ENCODE measurements at places on chromosomes 12 and 14.

GRCh38 chr12:66055837-66056319 is 74.7 kb downstream of the LLPH start:
- DNase-seq = no peak

DNA sequence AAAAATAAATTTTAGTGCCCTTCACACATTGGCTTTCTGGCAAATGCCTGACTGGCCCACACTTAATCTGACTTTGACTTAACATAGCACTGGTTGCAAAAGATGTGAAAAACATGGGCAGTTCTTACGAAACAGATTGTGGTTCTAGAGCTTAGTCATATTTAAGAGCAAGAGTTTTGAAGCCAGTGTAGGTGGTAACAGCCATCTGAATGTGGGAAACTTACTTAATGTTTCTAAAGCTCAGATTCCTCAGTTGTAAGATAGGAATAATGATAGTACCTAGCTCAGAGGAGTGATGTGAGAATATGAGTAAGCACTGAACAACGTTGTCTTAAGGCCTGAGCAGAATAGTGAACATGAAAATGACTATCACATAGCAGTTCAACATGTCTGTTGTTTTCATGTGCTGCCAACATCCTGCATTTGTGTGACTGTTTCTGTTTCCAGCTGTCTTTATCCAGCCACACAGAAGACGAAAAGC is 262.7 kb downstream of the SYT1 start:
- DNase-seq = no peak

DNA sequence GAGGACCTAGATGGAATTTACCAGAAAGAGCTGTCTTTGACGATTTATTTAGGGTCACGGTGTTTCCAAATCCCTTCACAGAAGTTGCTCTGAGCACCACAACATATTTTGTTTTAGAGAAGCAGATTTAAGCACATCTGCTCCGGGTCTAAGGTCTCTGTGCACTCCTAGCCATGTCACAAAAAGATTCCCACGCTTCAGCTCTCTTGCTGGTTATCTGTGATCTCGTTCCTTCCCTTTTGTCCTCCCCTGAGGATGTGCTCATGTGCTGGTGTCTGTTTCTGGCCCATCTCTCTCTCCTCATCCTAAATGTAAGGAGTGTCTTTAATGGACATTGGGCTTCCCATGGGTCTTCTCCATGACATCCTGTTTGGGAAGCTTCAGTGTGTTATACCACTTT is 53.7 kb upstream of the GNPNAT1 start:
- DNase-seq = no peak

DNA sequence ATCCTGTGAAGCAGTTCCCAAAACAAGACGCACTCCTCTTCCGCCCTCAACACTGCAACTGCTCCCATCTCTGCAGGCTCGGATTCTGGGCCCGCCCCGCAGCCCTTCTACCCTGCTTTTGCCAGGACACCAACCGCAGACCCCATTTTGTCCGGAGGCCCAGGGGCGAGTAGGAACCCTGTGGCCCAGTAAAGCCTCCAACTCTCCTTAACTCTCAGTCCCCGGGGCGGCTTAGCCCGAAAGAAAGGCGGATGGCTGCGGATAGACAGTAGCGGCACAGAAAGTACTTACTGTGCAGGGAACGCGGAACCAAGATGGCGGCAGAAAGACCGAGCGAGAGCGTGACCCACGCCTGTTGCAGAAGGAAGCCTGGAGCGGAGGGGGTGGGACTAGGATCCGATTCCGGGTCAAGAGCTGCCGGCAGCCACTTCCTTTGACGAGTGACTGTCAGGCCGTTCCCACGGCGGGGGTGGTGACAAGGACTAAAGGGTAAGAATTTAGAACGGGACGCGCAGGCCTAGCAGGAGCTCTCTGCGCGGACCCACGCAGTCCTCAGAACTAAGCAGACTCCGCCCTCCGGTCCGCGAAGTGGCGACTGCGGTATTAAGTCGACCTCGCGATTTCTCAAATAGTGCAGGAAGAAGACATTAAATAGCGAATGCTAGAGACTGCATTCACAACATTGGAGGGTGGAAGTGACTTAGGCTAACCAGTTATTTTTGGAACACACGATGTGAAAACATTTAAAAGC is at the start of gene NACA:
NACA (minus strand) TSS at position 328 of the 751 bp plus-strand sequence. CDS start 778 bp downstream, outside the sequence.
- peak; percentile 99 for DNase-seq

GRCh38 chr12:80242321-80242720 is 143.0 kb downstream of the OTOGL start:
- peak; percentile 65 for DNase-seq

GRCh38 chr12:66210840-66211239 is 21.8 kb downstream of the IRAK3 start:
- no peak for DNase-seq

- DNase-seq = peak; percentile 63
Observed at GRCh38 chr12:107200394-107200793, 107.0 kb upstream of the CRY1 start.

DNA sequence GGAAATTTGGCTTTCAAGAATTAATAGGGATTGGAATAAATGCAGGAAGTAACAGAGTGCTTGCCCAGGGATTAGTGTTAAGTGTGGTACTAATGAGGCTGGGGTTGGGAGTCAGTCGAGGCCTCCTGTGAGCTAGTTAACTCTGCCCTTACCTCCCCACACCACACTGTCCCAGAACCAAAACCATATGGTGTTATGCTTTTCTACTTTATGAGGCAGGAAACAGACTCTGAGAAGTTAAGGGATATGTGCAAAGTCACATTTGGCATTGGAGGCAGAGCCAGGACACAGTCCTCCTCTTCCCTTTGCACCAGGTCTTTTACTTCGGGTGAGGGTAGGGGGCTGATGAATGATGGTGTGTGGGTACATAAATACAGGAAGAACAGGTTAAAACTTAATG is 41.9 kb downstream of the PELI2 start:
- DNase-seq = peak; percentile 45

- DNase-seq = no peak
Observed at GRCh38 chr14:94559638-94560290, 1.5 kb upstream of the SERPINA4 start.

DNA sequence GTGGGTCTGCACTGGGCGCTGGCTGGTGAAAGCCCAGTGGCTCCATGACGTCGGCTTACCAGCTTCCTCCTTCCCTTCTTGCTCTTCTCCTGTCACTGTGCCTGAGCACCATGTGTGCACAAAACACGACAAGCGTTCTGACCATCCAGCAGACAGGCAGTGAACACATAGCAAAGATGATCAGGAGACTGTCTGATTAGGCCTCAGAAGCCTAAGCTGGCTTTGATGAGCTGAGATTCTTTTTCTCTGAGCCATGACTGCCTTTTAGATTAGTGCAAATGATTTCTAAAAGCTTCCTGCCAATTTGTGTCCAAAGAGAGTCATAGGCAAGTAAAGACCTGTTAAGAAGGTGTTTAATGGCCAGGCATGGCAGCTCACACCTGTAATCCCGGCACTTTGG is 83.1 kb downstream of the AACS start:
- DNase-seq = no peak

GRCh38 chr14:30118992-30119640 is 191.5 kb upstream of the PRKD1 start:
- no peak for DNase-seq

DNA sequence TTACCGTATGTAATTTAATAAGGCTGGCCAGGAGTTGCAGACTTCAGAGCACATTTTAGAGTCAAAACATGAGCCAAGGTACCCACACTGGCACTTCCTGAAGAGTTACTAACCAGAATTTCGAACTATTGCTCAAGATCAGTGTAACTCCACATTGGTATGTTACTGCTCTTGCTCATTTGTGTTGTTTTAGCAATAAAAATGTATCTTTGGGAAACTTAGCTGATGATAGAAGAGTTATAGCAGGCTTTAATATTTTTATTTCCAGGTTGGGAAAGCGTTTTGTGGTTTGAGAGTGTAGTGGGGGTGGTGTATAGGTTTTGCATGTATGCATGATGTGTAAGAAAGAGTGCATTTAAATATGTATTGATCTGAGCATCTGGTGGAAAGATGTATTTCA is 96.6 kb downstream of the SCN8A start:
- DNase-seq = no peak

DNA sequence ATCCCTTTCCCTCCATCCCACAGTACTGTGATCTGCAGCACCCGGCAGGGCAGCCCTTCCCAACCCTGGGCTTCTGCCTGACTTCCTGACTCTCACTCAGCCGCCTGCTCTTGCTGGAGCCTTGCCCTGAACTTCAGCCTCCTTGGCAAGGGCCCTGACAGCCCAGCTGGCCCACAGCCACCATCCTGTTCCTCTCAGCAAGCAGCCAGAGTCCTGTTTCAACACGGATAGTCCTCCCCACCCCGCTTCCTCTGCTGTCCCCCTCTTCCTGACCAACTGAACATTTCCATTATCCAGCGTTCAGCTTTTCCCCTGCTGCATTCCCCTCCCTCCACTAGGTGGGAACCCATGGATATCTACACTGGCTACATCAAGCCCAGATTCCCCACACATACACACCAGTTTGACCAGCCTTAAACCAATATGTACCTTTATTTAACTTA is 74.0 kb upstream of the MDM1 start:
- DNase-seq = peak; percentile 69

GRCh38 chr12:123364532-123365024 is at the start of gene SBNO1:
Gene SBNO1 (minus strand): TSS chr12:123364847. CDS start chr12:123350441, 14,406 bp downstream.
- DNase-seq = peak; percentile 97

GRCh38 chr14:104152686-104153393 is 14.5 kb downstream of the KIF26A start:
- DNase-seq = no peak

- DNase-seq = no peak
Observed at GRCh38 chr12:78916845-78917480, 52.4 kb downstream of the SYT1 start.

DNA sequence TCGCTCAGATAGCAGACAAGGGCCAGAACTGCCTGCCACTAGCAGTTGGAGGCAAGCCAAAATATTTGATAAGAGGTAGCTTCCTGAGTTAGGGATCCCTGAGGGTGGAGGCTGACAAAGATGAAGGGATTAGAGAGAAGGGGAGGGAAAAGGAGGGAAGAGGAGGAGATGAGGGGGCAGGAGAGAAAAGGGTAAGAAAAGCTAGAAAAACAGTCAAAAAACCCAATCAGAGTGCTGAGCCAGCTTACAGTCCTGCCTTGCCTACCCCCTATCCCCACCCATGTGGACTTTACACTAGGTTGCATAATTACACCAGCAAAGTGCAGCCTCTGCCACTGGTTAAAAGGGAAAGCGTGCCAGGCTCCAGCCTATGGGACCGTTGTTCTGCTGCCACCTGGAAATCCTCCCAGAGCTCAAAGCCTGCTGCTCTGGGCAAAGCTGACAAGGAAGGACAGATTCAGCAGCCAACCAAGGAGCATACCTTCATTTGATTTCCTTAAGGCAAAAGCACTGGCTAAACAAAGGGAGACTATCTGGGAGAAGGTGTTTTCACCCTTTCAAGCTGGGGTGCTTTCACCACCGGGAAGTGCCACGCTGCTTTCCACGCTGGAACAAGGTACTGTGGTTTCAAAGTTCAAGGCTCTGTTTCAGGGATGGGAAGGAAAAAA is 3.8 kb upstream of the NUMB start:
- peak; percentile 90 for DNase-seq

DNA sequence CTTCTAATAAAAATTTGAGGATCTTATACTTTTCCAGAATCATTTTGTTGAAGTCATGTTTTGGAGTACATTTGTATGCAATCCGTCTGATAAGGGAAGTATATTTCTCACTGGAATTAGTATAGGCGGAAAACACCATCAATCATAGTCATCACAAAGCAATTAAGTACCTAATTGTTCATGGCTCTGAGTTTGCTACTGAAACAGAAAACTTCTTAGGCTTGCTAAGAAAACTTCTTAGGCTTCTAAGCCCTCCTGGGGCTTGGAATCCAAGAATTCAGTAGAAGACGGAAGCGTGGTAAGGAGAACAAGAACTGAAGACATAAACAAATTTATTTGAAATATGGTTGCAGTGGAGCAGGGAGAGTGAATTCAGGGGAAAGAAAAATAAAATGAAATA is 636.3 kb downstream of the DIO2 start:
- peak; percentile 44 for DNase-seq

- no peak for DNase-seq
Observed at GRCh38 chr12:102232446-102232845, 34.8 kb upstream of the PMCH start.

DNA sequence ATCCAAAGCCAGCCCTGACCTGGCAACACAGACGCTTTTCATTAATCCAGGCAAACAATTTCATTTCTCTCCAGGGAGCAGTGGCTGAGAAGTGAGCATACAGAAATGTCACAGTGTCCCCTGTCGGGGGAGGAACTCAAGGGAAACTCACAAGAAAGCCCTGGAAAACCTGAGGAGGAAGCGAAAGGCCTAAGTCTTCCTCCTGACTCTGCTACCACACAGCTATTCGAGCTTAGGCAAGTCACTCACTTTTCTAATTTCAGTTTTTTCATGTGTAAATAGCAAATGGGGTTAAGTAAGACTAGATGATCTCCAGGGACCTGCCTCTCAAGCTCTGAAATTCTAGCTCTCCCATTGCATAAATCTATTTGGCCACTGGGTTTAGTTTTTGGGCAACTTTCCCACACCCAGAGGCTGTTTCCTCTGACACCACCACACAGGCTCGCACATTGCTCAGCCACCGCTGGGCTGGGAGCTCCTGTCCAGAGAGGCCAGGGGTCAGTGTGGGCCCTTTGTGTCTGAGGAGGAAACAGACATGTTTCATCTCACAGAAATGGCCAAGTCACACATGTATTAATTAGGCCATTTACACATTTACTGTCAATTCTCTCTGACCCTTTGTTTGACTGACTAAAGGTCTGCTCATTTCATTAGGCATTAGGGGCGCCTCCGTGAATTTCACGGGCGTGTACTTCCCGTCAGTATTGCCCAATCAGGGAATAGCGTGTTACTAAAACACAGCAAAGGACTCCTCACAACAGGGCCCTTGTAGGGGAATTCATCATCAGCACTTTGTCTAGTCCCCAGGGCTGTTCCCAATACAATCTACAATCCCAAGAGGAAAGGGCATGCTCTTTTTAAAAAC is 9.8 kb upstream of the PNMA1 start:
- DNase-seq = peak; percentile 42

- no peak for DNase-seq
Observed at GRCh38 chr14:77275041-77275580, 4.1 kb upstream of the NGB start.

DNA sequence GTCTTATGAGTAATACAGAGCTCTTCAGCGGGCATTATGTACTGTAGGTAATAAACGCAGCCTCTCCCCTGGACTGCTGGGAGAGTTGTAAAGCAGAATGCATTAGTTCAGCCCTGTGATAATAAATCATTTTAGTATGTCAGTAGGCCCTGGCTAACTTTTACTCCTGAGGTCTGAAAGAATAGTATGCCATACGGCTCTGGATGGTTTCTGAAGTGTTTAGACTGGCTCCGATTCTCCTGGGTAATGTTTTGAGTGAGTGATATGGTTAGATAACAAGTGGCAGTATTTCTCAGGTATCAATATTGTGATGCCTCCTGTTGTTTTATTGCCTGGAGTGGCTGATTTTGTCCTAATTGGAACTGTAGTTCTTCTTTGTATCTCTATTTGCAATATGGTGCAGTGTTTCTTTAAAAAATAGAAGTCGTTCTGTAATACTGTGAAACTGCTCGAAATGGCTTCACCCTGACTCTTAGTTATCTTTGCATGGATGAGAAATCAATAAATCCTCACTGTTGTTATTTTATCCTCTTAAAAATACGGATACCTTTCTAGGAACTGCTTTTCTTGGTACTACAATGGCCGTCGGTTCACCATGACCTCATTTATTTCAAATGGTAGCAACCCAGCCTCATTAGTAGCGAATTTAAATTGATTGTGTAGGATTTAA is 100.2 kb downstream of the PDZRN4 start:
- DNase-seq = peak; percentile 87

GRCh38 chr14:32809255-32809654 is 129.4 kb upstream of the NPAS3 start:
- peak; percentile 45 for DNase-seq
